ENCODE measurements at places on chromosomes 16 and 17. TPM values are rescaled to one million over a fixed set of nuclear protein-coding genes. Genes with fewer than 3 reads are reported as not detected.

GRCh38 chr17:60792250-60792898 lies 114.7 kb downstream of the BCAS3 start:
- no peak overlapping the region for H3K4me3 ChIP-seq
- no peak for DNase-seq
- H3K27me3 ChIP-seq, result no peaks in the 10 kb centered on the region
- no peak overlapping the region for H3K27ac ChIP-seq

DNA sequence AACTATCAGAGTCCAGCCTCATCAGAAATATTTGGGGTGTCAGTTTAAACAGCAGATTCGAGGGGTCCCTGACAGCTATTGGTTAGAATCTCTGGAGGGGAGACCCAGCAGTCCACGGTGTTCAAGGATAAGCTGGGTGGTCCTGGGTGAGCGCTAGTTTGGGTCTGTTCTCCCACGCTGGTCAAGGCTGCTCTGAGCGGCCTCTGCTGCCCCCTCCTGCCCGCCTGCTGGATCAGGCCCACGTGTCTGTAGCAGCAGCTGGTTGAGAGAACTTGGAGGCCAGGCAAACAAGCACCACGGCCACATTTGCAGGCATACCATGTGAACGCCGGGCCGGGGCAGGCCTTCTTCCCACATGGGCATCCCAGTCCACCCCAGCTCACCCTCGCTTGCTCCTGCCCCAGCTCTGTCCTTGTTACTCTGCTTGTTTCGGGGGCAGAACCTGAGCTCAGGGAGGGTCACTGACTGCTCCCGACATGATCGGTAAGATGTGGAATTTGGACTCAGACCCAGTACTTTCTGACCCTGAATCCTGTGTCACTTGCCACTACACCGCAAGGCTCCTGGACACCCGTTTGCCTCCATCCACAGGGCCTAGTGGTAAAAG lies 7.4 kb downstream of the FOXF1 start:
- no peaks in the 10 kb centered on the region for H3K4me1 ChIP-seq
- H3K4me3 ChIP-seq, result no peak overlapping the region
- DNase-seq, result no peak
- H3K27ac ChIP-seq, result no peak overlapping the region
- no peaks in the 10 kb centered on the region for H3K36me3 ChIP-seq
- peaks cover 69% of the 10 kb centered on the region for H3K27me3 ChIP-seq

- peaks cover 14% of the 10 kb centered on the region for H3K27me3 ChIP-seq
- no peak overlapping the region for H3K4me3 ChIP-seq
- no peaks in the 10 kb centered on the region for H3K4me1 ChIP-seq
- no peak for DNase-seq
Measured at GRCh38 chr16:25626172-25626571, 65.6 kb upstream of the HS3ST4 start.

The ADAD2 gene
- total RNA-seq, result not detected

The CPNE7 gene
- total RNA-seq, result 19.5 TPM

The PIGS gene
- total RNA-seq, result 64.2 TPM

GRCh38 chr16:85088570-85089199 lies 23.6 kb downstream of the CIBAR2 start:
- H3K27me3 ChIP-seq, result peaks cover 14% of the 10 kb centered on the region
- H3K36me3 ChIP-seq, result no peaks in the 10 kb centered on the region
- H3K4me1 ChIP-seq, result no peaks in the 10 kb centered on the region
- H3K27ac ChIP-seq, result no peak overlapping the region
- no peak for DNase-seq

- H3K4me3 ChIP-seq, result peak overlapping the region; percentile 85
- peak overlapping the region; percentile 95 for H3K27ac ChIP-seq
- DNase-seq, result peak; percentile 25
- H3K36me3 ChIP-seq, result no peaks in the 10 kb centered on the region
- peaks cover 53% of the 10 kb centered on the region for H3K4me1 ChIP-seq
Measured at GRCh38 chr17:28811651-28812090, 30.9 kb downstream of the FAM222B start.

DNA sequence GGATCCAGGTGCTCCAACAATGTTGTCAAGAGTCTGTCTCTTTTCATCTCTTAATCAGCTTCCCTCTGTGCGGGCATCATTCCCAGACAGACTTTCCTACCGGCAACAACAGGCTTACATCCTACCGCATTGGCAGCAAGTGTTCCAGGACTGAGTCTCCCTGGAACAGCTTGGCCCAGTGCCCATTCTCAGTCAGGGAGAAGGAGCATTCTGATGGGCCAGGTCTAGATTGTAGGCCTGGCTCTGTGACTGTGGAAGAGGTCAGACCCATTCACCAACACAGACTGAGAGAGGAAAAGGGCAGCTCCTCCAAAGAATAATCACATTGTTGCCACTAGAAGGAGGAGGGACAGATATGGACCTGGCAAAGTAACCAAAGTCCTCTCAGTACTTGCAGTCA lies 68.1 kb upstream of the TMEM132E start:
- peaks cover 24% of the 10 kb centered on the region for H3K27me3 ChIP-seq
- H3K36me3 ChIP-seq, result no peaks in the 10 kb centered on the region
- H3K27ac ChIP-seq, result no peak overlapping the region
- no peak overlapping the region for H3K4me3 ChIP-seq
- no peaks in the 10 kb centered on the region for H3K4me1 ChIP-seq
- DNase-seq, result no peak

DNA sequence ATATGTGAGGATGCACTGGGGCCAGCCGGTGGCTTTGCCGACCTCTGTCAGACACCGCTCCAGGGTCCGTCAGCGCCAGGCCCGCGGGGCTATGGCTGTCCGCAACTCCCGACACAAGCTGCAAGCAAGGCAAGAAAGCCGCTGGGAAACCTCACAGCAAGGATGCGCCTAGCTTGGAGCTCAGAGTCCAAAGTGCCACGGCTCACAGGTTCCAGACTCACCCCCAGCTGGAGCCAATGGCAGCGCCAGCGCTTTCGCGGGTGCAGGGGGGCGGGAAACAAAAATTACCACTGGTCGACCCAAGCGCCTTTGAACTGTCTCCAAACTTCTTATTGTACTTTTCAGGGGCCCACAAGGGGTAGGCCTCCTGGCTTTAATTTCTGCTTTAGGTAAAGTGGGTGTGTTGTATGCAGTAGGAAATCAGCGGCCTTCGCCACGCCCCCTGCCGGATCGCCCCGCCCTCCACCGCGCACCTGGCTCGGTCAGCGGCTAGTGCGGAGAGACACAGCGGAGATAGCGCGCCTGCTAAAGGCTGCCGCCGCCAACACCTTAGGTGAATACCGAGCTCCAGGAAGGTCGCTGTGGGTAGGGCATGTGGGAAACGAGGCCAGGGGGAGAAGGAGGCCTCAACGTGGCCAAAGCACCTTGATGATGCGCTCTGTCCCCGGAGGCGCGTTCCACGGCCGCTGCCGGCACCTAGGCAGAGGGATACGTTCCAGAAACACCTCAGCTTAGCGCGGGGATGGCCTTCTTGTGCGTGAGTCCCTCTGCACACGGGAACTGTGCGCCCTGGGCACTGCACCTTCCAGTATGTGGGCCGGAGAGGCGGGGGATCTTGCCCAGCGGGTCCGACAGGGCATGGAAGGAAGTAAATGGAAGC lies 61.0 kb upstream of the RBL2 start:
- H3K4me3 ChIP-seq, result peak overlapping the region; percentile 69
- no peaks in the 10 kb centered on the region for H3K36me3 ChIP-seq
- peak overlapping the region; percentile 29 for H3K27ac ChIP-seq
- peak; percentile 67 for DNase-seq
- H3K27me3 ChIP-seq, result 0 out of 2 replicates have a peak, but pooled peaks cover 8% of the 10 kb centered on the region
- H3K4me1 ChIP-seq, result peaks cover 24% of the 10 kb centered on the region

DNA sequence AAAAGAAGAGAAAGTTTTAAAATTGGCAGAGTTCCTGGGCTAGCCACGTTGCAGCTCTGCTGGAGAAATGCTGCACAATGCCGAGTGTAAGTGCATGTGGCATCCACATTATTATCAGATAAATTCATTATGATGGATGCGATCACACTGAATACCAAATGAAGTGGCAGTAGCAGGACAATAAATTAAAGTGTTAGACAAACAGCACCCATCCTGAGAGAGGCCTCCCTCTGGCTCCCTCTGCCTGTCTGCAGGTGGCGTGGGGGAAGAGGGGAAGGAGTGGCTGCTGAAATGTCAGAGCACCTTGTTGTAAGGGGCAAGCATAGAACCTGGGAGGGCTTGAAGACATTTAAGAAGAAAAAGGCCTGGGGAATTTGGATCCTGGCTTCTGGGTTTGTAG lies 324.1 kb downstream of the HAPSTR1 start:
- no peak for DNase-seq
- no peaks in the 10 kb centered on the region for H3K4me1 ChIP-seq
- no peak overlapping the region for H3K4me3 ChIP-seq
- peaks cover 27% of the 10 kb centered on the region for H3K27me3 ChIP-seq
- no peak overlapping the region for H3K27ac ChIP-seq

The NDUFB10 gene
- total RNA-seq, result 181 TPM

The RNF112 gene
- 2.3 TPM for total RNA-seq

The KRT36 gene
- not detected for total RNA-seq

GRCh38 chr17:2862197-2862596 lies 66.0 kb downstream of the RAP1GAP2 start:
- H3K36me3 ChIP-seq, result no peaks in the 10 kb centered on the region
- H3K27ac ChIP-seq, result no peak overlapping the region
- DNase-seq, result no peak
- H3K27me3 ChIP-seq, result no peaks in the 10 kb centered on the region
- H3K4me3 ChIP-seq, result no peak overlapping the region
- peaks cover 4% of the 10 kb centered on the region for H3K4me1 ChIP-seq

GRCh38 chr16:21128991-21129390 lies 21.7 kb downstream of the DNAH3 start:
- H3K27ac ChIP-seq, result no peak overlapping the region
- no peaks in the 10 kb centered on the region for H3K4me1 ChIP-seq
- H3K36me3 ChIP-seq, result no peaks in the 10 kb centered on the region
- H3K4me3 ChIP-seq, result no peak overlapping the region
- no peak for DNase-seq

DNA sequence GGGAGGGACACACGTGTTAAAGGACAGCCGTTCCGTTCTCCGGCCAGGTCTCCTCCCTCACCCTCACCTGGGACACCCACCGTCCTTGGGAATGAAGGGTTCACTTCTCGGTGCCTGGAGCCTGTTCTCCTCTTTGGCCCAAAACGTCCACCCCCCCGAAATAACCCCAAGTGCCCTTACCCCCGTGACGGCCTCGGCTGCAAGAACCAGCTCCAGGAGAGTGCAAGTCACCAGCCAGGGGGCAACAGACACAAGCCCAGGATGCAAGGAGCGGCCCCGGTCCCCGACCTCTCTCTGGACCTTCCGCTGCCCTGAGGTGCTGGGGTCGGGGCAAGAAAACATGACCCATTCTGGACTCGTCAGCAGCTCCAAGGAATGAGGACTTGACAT lies 20.0 kb upstream of the UBE2I start:
- no peaks in the 10 kb centered on the region for H3K36me3 ChIP-seq
- no peak overlapping the region for H3K4me3 ChIP-seq
- H3K27ac ChIP-seq, result no peak overlapping the region
- peaks cover 11% of the 10 kb centered on the region for H3K4me1 ChIP-seq
- H3K27me3 ChIP-seq, result peaks cover 37% of the 10 kb centered on the region

The VWA3A gene
- total RNA-seq, result 0.73 TPM

DNA sequence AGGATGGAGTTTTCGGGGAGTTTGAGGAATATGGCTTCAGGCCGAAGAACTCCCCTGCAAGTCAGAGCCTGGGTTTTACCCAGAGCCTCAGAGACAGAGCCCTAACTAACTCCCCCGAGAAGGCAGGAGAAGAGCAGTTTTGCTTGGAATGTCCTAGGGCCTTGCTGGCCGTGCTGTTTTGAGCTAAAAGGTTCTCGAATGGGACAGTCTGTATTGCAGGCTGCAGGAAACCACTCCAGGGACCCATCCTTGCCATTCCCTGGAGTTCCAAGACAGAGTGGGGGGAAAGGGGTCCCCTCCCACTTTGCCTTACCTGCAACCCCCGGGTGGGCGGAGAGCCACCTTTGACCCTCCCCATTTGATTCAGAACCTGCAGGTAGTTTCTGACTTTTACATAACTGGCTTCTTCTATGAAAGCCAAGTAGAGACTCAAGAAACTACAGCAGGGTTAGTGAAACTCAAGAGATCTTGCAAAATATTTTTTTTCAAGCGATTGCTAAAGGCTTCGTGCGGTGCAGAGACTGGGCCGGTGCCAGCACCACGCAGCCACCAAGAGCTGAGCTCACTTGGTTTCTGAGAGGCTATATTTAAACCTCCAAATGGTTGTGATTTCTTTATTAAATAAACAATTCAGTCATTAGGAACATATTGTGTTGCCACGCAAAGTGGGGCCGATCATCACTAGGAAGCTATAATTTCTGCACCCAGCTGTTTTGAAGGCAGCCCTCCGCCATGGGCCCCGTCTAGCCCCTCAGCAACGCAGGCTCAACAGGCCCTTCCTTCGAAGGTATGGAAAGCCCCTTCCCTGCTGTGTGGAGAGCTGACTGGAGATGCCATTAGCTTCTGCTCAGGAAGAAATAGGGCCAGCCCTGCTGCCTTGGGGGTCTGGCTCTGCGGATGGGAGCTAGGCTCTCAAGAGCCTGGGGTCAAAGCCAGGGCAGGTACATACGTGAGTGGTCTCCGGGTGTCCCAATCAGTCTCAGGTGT lies 223.0 kb downstream of the NTN1 start:
- no peak for DNase-seq
- no peak overlapping the region for H3K4me3 ChIP-seq
- H3K4me1 ChIP-seq, result no peaks in the 10 kb centered on the region
- H3K36me3 ChIP-seq, result no peaks in the 10 kb centered on the region

GRCh38 chr16:49442805-49443204 lies 69.2 kb downstream of the C16orf78 start:
- no peak overlapping the region for H3K27ac ChIP-seq
- H3K4me1 ChIP-seq, result no peaks in the 10 kb centered on the region
- peaks cover 79% of the 10 kb centered on the region for H3K27me3 ChIP-seq
- H3K4me3 ChIP-seq, result no peak overlapping the region
- DNase-seq, result no peak

GRCh38 chr16:89805136-89805905 lies 11.1 kb downstream of the FANCA start:
- H3K27me3 ChIP-seq, result no peaks in the 10 kb centered on the region
- peaks cover 8% of the 10 kb centered on the region for H3K36me3 ChIP-seq

- H3K27ac ChIP-seq, result no peak overlapping the region
- H3K4me1 ChIP-seq, result no peaks in the 10 kb centered on the region
- H3K4me3 ChIP-seq, result no peak overlapping the region
- H3K27me3 ChIP-seq, result no peaks in the 10 kb centered on the region
Measured at GRCh38 chr16:47848421-47849109, 307.2 kb downstream of the ABCC12 start.

GRCh38 chr17:64974750-64975317 lies 55.6 kb upstream of the LRRC37A3 start:
- no peaks in the 10 kb centered on the region for H3K36me3 ChIP-seq
- H3K27ac ChIP-seq, result peak overlapping the region; percentile 70
- peak overlapping the region; percentile 70 for H3K4me3 ChIP-seq
- H3K27me3 ChIP-seq, result no peaks in the 10 kb centered on the region
- no peak for DNase-seq

The BCL6B gene
- total RNA-seq, result 0.48 TPM

GRCh38 chr16:58299757-58300349 lies 5.0 kb upstream of the PRSS54 start:
- peak; percentile 36 for DNase-seq
- H3K27me3 ChIP-seq, result no peaks in the 10 kb centered on the region
- no peaks in the 10 kb centered on the region for H3K36me3 ChIP-seq
- no peak overlapping the region for H3K4me3 ChIP-seq
- no peaks in the 10 kb centered on the region for H3K4me1 ChIP-seq

All from PC-9 (cell line).